ENCODE measurements at places on chromosomes 2 and 18. TPM values are rescaled to one million over a fixed set of nuclear protein-coding genes. Genes with fewer than 3 reads are reported as not detected.

The DLX2 gene
- total RNA-seq: not detected

The MOGAT1 gene
- total RNA-seq: 10.2 TPM

The TMSB10 gene
- total RNA-seq: 112 TPM

The GRP gene
- not detected for total RNA-seq

The ANKAR gene
- 3.5 TPM for total RNA-seq

The CSRNP3 gene
- 2.6 TPM for total RNA-seq

The GPR35 gene
- total RNA-seq: 0.53 TPM

The FAM136A gene
- 24.3 TPM for total RNA-seq

The ANO7 gene
- 1.3 TPM for total RNA-seq

The KCNG3 gene
- not detected for total RNA-seq

The ALLC gene
- total RNA-seq: 0.20 TPM

GRCh38 chr2:17621781-17622180 lies 81.3 kb downstream of the VSNL1 start:
- no peak for DNase-seq

DNA sequence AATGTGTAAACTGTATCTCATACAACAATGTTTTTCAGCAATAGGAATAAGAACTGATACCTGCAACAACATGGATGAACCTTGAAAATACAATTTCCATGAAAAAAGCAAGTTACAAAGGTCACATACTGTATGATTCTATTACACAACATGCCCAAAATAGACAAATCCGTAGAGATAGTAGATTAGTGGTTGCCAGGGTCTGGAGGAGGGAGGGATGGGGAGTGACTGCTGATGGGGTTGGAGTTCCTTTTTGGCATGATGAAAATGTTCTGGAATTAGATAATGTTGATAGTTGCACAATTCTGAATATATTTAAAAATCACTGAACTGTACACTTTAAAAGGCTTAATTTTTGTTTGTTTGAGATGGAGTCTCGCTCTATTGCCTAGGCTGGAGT lies 33.8 kb downstream of the UBXN4 start:
- DNase-seq: no peak

DNA sequence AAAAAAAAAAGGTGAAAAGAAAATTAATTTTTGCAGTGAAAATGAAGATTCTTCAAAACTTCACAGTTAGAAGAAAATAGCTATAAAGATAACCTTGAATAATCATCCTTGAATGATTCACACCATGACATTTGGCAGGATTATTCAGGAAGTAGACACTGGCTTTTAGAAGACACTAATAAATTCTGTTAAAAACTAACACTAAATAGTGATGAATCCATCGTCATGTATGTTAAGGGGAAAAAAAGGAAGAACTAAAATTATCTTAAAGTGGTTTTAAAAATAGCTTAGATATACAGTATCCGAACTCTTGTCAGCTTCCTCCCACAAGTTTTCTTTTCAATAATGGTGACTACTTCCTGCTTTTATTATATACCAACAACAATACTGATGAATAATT lies 10.2 kb downstream of the USP37 start:
- DNase-seq: no peak

DNA sequence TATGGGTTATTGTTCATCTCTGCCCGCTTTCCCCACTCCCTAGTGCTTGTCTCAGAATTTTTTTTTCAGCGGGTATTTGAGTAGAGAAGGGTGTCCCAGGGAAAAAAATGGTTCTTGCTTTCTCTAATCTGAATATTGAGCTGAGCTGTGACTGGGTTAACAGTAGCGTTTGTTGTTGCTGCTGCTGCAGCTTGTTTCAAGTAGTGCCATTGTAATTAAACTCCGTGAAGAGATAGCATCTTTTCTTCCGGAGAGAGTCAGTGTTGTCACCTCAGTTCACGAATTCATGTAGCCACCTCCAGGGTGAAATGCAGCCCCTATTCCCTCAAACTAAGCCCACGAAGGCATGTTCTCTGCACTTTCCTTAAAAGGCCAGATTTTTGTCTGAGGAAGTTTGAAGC lies 1.5 kb upstream of the AAK1 start:
- no peak for DNase-seq

DNA sequence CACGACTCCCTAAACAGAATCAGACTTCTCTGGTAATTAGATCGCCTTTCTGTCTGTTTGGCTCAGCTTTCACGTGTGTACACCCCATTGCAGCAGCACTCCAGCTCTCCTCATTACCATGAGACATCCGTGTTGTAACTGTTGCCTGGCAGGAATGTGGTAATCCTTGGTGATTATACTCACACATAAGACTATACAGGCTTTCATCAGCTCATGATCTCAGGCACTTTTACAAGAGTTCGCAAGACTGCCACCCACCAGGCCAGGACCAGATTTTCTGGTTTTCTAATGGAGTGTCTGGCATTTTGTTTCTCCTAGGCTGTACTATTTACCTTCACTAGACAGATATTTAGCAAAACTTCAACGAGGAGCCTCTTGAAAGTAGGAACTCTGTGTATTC lies 50.2 kb downstream of the ACVR1 start:
- no peak for DNase-seq

- DNase-seq: no peak
Measured at GRCh38 chr18:25167612-25168410, 184.2 kb downstream of the ZNF521 start.

DNA sequence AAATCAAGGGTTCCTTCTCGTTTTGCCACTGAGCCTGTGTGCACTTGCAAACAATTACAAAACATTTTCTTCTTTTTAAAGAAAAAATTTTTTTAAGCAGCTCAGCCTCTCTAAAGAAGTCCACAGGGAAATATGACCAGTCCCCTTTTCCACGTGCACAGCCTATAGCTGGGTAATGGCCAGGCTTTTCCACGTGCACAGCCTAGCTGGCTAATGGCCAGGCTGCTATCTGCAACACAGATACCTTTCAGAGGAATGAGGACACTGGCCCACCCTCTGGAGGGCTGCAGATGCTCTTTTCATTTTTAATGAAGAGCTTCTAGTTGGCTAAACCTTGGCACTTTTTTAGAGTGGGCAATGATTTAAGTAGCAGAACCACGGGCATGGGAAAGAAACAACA lies 46.3 kb downstream of the ASB18 start:
- no peak for DNase-seq

GRCh38 chr2:26521913-26522180 lies 43.9 kb upstream of the OTOF start:
- DNase-seq: no peak

DNA sequence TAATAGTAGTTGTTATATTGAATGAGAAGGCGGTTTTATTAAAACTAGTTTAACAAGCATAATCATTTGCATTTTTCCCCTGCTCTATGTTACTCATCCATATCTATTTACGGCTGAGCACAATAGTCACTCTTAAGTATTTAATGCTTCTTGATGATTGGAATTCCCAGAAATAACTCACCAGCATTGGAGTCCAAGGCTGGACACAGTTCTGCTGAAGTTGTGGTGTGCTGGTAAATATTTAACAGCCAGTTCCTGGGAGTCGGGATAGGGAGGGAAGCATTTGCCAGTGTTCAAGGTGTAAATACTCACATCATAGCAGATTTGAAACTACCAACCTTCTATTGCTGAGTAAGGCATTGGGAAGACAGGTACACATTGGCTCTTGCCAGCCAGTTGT lies 315.1 kb downstream of the MTX2 start:
- DNase-seq: no peak

DNA sequence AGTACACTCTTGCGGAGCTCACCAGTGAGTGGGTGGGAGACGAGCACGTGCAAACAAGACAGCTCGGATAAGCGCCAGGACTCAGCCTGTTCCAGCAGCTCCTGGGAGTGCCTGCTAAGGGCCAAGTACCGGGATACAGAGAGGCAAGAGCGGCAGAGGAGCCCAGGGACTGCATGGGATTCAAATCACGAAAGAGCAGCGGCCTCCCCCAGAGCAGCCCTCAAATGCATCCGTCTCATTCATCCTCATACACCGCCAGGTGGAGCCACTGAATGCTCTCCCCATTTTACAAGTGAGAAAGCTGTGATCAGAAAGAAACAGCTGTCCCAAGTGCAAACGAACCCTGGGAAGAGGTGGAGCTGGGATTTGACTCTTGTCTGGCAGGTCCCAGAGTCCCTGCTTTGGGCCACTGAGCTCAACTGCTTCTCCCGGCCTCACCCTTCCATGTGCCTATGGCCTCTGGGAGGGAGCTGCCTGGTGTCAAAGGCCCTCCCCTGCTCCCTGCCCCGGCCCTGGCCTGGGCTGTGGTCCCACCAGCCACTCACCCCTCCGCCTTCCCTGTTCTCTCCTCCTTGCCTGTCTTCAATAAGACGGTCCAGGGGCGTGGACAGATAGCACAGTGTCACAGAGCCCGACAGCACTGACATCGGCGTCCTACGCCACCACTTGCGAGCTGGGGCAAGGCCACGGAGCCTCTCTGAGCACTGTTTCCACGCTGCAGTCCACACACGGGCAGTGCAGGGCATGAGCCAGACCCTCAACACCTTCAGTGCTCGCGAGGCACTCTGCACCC lies 72.8 kb upstream of the TAF1B start:
- no peak for DNase-seq

DNA sequence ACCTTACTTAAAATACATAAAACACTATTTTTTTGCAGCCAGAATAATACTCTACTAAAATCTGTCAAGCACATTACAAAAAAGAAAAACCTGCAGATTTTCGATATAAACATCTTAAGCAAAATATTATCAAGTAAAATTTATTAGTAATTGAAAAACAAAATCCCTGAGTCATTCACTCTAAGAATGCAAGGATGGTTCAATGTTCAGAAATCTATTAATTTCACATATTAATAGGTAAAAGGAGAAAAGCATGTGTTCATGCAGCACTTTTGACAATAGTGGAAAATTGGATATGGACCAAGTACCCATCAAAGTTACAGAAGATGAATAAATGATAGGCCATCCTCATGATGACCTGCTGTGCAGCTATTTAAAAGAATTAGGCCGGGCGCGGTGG lies 66.2 kb upstream of the OTOS start:
- DNase-seq: no peak

DNA sequence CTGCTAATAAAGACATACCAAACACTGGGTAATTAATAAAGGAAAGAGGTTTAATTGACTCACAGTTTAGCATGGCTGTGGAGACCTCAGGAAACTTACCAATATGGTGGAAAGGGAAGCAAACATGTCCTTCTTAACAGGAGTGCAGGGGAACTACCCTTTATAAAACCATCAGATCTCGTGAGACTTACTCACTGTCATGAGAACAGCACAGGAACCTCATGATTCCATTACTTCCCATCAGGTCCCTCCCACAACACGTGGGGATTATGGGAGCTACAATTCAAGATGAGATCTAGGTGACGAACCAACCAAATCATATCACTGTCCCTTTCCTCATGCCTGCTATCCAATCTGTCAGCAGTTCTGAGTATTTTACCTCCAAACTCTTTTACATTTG lies 586.7 kb downstream of the TDRD15 start:
- no peak for DNase-seq

DNA sequence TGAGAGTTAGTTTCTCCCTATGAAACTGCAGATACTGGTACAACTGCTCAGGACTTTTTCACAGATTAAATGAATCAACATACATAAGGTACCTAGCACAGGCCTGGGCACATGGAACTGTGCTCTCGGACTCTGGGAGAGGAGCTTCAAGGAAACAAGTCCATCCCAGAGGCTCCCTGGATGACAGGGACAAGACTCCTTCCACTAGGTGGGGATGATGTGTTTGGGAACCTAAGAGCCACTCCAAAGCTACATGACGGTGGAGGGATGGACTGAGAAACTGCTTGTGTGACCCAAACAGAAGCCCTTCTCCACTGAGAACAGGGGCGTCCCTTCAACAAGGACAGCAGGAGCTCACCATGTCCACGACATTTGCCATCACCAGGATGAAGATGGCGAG lies 37.1 kb downstream of the CENPO start:
- no peak for DNase-seq

All from left lobe of liver (tissue), 2 donors.